ENCODE measurements at places on chromosomes 7 and 10.

DNA sequence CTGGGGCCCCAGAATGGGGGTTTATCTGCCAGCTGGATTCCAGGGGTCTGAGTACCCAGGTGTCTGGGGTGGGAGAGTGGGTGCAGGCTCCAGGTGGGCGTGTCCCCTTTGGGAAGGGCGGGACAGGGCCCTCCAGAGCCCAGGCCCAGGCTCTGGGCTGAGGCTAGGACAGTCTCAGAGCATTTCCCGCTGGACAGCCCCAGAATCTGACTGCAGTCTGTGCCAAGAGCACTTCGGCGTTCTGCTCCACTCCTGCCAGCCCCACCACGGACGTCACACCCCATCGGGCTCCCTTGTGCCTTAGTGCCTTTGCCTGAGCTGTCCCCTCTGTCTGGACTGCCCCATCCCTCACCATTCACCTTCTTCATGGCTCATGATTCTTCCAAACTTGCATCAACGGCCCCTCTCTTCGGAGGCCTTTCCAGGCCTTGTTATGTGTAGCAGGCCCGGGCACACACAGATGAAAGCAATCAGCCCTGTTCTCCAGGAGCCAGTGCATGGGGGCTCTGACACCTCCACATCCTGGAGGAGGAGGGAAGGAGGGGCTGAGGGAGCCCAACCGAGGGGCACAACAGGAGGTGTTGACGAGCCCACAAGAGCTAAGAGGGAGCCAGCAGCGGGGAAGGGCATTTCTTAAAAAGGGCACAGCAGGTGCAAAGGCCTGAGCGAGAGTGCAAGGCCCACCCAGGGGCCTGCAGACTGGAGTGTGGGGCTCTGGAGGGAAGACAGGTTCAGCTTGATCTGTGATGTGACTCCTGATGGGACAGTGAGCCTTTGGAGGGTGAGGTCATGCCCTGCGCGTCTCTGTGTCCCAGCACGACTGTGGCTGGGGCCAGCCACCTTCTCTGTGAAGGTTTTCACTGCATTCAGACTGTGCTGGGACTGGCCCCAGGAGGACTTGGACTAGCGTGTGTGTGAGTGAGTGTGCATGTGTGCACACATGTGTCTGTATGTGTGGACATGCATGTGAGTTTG is 41.7 kb downstream of the GTF2IRD1 start:
- no peaks in the 10 kb centered on the region for H3K27me3 ChIP-seq
- DNase-seq: no peak
- H3K36me3 ChIP-seq: no peaks in the 10 kb centered on the region

- no peak for DNase-seq
- H3K4me3 ChIP-seq: no peak overlapping the region
- no peaks in the 10 kb centered on the region for H3K27me3 ChIP-seq
- peaks cover 2% of the 10 kb centered on the region for H3K4me1 ChIP-seq
Measured at GRCh38 chr10:14066106-14066505, 264.6 kb downstream of the FRMD4A start.

DNA sequence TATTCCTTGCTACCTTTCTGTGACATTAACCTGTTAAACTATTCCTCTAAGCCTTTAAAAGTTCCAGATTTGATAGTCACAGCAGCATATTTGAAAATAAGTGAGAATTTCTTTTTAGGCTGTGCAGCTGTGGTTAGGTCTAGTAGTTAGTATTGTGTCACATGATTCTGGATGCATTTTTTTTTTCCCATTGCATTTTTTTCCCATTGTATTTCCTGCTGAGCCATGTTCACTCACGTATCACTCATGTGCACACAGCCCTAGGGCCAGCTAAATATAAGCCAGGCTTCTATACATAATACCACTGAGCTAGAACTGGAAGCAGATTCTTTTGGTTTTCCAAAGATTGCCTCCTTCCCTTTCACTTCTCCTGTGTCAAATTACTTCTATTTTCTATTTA is 37.4 kb downstream of the DNAJC9 start:
- no peak overlapping the region for H3K27ac ChIP-seq
- H3K4me3 ChIP-seq: no peak overlapping the region
- peaks cover 13% of the 10 kb centered on the region for H3K36me3 ChIP-seq
- peak; percentile 38 for DNase-seq
- H3K27me3 ChIP-seq: no peaks in the 10 kb centered on the region

DNA sequence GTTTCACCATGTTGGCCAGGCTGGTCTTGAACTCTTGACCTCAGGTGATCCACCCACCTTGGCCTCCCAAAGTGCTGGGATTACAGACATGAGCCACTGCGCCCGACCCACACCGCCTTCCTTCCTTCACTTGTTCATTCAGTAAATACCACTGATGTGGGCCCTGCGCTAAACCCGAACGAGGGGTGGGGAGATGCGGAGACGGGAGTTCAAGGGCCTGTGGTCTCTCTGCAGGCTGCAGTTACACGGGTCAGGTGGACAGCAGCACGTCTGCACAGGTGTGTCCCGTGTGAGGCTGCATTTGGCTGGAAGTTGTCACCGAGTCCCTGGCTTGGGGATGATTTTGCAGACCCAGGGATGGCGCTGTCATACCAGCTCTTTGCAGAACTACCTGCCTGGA is 38.1 kb downstream of the COL26A1 start:
- H3K27ac ChIP-seq: no peak overlapping the region
- no peak for DNase-seq

DNA sequence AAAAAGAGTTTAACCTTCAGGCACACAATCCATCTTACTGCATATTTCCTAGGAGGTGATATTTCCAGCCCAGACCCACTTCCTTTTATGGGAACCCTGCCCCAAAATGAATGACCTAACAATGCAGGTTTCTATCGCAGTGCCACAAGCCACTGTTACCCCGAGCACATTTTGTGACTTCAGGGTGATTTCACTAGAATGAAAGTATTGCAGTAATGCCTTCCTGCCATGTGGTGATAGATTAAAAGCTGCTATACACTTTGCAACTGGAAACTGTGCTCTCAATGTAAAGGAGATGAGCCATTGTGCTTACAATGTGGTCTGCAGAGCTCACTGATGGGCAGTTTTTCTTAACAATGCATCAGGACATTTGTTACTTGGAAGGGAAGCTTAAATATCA is 90.5 kb upstream of the RSU1 start:
- H3K4me1 ChIP-seq: no peaks in the 10 kb centered on the region
- no peak for DNase-seq

DNA sequence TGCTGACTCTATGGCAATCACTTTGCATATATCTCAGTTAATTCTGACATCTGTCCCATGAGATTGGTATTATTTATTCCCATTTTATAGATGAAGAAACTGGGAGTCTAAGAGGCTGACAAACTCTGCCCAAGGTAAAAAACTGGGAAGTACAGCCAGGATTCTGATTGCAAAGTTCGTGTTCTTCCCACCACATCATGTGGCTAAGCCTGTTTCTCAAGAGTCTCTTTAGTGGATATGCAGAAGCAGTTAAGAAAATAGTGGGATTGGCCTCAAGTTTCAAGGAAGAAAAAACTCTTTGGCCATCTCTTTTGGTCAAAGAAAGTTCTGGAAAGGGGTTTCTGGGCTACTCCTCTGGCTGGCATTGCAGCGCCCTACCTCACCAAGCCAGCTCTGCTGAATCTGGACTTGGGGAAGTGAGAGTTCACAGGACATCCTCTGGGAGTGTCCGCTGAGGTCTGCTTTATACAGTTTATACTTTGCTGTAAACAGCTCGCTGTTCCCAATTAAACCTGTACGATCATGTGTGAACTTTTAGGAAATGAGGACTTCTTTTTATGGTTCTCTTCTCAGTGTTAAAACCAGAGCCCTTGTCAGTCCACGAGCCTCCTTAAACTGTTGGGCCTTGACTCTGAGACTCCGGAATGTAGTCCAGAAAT is 12.2 kb upstream of the BMPR1A start:
- H3K27me3 ChIP-seq: no peaks in the 10 kb centered on the region
- no peak overlapping the region for H3K4me3 ChIP-seq
- DNase-seq: peak; percentile 52
- H3K27ac ChIP-seq: no peak overlapping the region
- no peaks in the 10 kb centered on the region for H3K36me3 ChIP-seq

DNA sequence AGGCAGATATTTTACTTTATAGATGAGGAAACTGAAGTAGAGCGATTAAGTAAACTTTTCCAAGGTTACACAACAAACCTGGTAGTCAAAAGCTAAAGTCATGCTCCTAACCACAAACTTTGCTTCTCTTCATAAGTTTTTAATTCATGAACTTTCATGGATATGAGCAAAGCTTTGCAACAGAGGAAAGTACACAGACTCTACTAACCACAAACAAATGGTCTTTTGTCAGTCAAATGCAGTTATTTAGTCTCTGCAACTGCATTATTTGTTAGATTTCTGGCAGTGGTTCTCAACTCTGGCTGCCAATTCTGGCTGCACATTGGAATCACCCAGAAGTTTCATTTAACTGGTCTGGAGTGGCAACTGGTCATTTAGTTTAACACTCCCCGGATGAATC is 140.6 kb upstream of the TMEM168 start:
- H3K27ac ChIP-seq: no peak overlapping the region
- H3K4me3 ChIP-seq: no peak overlapping the region
- H3K36me3 ChIP-seq: peaks cover 4% of the 10 kb centered on the region

DNA sequence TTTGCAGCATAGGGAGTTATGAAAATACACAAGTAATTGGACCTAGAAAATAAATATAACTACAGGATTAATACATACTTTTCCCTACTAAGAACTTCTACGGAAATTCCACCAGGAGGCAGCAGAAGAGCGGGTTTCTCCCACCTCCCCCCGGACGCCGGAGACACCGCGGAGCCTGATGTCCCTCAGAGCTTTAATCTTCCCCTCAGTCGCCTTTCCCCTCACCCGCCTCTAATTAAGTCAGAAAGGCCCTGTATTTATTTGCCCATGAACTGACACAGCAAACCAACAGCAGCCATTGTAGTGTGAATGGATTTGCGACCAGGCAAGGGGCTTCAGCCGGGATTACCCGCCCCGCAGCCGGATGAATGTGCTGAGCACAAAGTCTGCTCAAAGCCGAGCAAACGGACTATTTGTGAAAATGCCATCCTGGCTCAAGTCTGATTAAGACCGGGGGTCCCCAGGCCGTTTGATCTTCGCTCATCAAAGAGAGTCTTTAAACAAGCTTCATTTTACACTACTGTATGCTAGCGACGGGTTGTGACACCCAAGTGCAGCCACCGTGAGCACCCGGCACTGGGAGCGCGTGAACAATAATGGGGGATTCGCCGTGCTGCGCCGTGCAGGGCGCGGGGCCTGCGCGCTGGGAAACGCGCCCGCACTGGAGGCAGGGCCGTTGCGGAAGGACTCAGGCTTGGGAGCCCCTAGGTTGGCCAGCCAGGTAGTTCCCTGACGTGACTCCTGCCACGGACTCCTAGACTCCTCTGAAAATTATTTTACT is 5.6 kb upstream of the DKK1 start:
- no peaks in the 10 kb centered on the region for H3K27me3 ChIP-seq
- H3K4me1 ChIP-seq: peaks cover 3% of the 10 kb centered on the region
- H3K27ac ChIP-seq: no peak overlapping the region

- H3K4me1 ChIP-seq: no peaks in the 10 kb centered on the region
- H3K4me3 ChIP-seq: no peak overlapping the region
- no peaks in the 10 kb centered on the region for H3K27me3 ChIP-seq
- no peak overlapping the region for H3K27ac ChIP-seq
- H3K36me3 ChIP-seq: peaks cover 9% of the 10 kb centered on the region
Measured at GRCh38 chr7:4216016-4216415, 466.1 kb upstream of the FOXK1 start.

DNA sequence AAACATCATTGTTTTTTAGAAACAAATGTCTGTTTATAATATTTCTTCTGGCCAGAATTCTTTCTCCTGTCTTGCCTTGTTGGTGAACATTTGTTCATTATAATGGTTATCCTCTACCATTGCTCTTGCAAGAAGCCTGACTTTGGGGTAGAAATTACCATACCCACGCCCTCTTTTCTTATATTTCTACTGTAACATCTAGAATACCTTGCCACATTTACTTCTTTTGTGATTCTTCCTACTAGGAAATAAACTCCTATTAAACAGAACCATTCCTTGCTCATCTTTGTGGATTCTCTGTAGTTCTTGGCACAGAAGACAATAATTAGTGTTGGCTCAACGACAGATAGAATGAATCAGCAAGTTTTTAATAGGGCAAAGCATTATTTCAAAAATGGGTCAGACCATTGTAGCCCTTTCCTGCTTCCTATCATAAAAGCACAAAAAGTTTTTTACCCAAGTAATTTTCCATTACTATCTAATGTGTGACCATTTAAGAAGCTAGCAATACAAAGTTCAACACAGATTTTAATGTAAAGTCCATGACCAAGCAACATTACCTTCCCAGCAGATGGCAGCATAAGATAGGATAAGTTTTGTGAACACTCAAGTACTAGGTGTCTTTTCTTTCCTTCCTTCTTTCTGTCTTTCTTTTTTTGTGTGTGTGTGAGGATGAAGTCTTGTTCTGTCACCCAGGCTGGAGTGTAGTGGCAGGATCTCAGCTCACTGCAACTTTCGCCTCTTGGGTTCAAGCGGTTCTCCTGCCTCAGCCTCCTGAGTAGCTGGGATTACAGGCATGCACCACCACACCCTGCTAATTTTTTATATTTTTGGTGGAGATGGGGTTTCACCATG is 270.4 kb downstream of the HGF start:
- H3K4me1 ChIP-seq: no peaks in the 10 kb centered on the region
- H3K27me3 ChIP-seq: no peaks in the 10 kb centered on the region
- no peak overlapping the region for H3K27ac ChIP-seq
- no peak overlapping the region for H3K4me3 ChIP-seq
- DNase-seq: peak; percentile 85
- no peaks in the 10 kb centered on the region for H3K36me3 ChIP-seq

GRCh38 chr7:158324397-158325360 is 262.9 kb downstream of the PTPRN2 start:
- no peak overlapping the region for H3K27ac ChIP-seq
- no peaks in the 10 kb centered on the region for H3K27me3 ChIP-seq
- DNase-seq: no peak
- no peaks in the 10 kb centered on the region for H3K36me3 ChIP-seq
- H3K4me3 ChIP-seq: no peak overlapping the region

DNA sequence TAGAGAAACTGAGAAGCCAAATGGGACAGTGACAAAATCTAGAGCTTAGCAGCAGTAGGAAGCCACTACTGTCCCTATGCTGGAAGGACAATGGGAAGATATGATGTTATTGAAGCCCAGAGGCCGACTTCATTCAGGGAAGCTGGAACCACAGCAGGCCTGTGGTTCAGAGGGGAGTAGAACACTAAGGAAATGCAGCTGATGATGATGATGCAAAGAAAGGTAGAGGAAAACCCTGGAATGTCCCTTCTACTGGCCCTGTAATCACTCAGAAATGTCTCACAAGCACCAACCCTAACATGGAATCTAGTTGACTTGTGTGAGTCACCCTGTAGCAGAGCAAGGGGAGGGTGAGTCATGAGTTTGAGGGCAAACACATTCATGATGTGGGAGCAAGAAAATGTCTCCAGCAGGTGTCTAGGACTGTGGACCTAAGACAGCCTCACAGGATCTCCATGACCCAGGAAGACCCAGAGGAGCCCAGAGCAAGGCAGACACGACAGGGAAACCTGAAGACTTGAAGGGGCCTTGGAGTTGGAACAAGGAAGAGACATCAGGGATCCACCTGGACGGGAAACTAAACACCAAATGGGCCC is 37.0 kb upstream of the LRRC17 start:
- H3K27me3 ChIP-seq: no peaks in the 10 kb centered on the region
- peak overlapping the region; percentile 97 for H3K27ac ChIP-seq
- DNase-seq: peak; percentile 99
- peaks cover 4% of the 10 kb centered on the region for H3K4me1 ChIP-seq

- H3K4me3 ChIP-seq: no peak overlapping the region
- no peak for DNase-seq
- H3K27ac ChIP-seq: no peak overlapping the region
- H3K4me1 ChIP-seq: peaks cover 22% of the 10 kb centered on the region
- no peaks in the 10 kb centered on the region for H3K36me3 ChIP-seq
- no peaks in the 10 kb centered on the region for H3K27me3 ChIP-seq
Measured at GRCh38 chr10:12397941-12398340, 48.6 kb downstream of the CAMK1D start.

- H3K4me1 ChIP-seq: no peaks in the 10 kb centered on the region
- no peak overlapping the region for H3K27ac ChIP-seq
- H3K36me3 ChIP-seq: no peaks in the 10 kb centered on the region
- no peak overlapping the region for H3K4me3 ChIP-seq
Measured at GRCh38 chr10:55351431-55351830, 550.4 kb upstream of the PCDH15 start.
